ENCODE measurements at places on chromosomes 4 and X.

GRCh38 chr4:7967501-7968261 is 28.0 kb upstream of the AFAP1 start:
- no peak overlapping the region for H3K4me3 ChIP-seq
- no peaks in the 10 kb centered on the region for H3K27me3 ChIP-seq
- no peak for DNase-seq
- peaks cover 56% of the 10 kb centered on the region for H3K4me1 ChIP-seq
- no peak overlapping the region for H3K27ac ChIP-seq

- H3K4me1 ChIP-seq, result peaks cover 18% of the 10 kb centered on the region
- DNase-seq, result no peak
- H3K27ac ChIP-seq, result no peak overlapping the region
Observed at GRCh38 chrX:49257074-49257790, 7.3 kb downstream of the FOXP3 start.

DNA sequence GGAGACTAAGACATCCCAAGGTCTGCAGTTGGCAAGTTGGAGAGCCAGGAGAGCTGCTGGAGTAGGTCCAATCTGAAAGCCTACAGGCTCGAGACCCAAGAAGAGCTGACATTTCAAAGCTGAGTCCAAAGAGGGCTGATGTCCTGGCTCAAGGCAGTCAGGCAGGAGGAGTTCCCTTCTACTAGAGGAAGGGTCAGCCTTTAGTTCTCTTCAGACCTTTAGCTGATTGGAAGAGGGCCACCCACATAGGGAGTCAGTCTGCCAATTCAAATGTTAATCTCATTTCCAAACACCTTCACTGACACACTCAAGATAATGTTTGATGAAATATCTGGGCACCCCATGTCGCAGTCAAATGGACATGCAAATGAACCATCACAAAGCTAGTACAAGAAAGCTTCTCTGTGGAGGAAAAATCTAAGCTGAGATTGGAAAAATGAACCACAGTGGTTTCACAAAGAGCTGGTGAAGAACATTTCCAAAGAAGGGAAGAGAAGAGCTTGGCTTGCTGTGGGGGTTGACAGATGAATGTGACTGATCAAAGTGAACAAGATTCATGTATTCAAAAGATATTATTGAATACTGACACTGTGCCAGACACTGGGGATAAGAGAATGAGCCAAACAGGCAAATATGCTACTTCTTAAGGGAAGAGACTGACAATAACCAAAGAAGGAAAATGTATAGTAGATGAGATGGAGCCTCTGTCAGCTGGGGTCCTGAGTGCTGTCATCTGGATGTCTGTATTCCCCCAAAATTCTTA is 61.2 kb downstream of the STK32B start:
- H3K27me3 ChIP-seq, result no peaks in the 10 kb centered on the region
- H3K4me1 ChIP-seq, result no peaks in the 10 kb centered on the region
- H3K36me3 ChIP-seq, result no peaks in the 10 kb centered on the region
- no peak overlapping the region for H3K4me3 ChIP-seq
- DNase-seq, result no peak
- H3K27ac ChIP-seq, result no peak overlapping the region

DNA sequence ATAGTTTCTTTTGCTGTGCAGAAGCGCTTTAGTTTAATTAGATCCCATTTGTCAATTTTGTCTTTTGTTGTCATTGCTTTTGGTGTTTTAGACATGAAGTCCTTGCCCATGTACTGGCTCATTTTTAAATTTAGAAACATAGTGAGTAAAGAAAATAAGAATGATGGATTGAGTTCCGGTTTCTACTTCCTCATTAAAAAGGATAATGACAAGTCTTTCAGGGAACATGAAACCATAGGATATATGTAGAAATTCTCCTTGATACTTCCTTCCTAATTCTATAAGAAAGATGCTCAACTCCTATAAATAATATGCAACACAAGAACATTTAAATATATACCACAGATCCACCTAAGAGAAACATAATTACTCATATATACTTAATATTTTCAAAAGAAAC is 240.9 kb downstream of the BANK1 start:
- no peak for DNase-seq
- no peaks in the 10 kb centered on the region for H3K4me1 ChIP-seq
- H3K4me3 ChIP-seq, result no peak overlapping the region
- no peaks in the 10 kb centered on the region for H3K27me3 ChIP-seq
- H3K36me3 ChIP-seq, result no peaks in the 10 kb centered on the region

DNA sequence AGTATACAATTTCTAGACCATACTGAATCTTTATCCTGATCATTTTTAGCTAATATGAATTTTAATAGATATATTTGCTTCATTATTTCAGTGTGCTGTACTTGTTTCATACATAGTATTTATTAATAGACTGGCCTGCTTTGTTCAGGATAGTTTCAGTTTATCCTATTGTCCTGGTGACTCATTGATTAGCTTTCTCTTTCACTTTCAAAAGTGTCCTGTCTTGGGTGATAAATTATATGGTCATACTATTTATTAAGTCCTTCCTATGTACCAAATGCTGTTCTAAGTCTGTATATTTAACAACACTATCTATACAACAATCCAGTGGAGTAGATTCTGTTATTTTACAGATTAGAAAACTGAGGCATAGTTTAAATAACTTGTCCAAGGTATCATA is 153.8 kb upstream of the RAPGEF2 start:
- peaks cover 11% of the 10 kb centered on the region for H3K27me3 ChIP-seq
- no peak overlapping the region for H3K4me3 ChIP-seq
- H3K27ac ChIP-seq, result no peak overlapping the region
- no peak for DNase-seq

DNA sequence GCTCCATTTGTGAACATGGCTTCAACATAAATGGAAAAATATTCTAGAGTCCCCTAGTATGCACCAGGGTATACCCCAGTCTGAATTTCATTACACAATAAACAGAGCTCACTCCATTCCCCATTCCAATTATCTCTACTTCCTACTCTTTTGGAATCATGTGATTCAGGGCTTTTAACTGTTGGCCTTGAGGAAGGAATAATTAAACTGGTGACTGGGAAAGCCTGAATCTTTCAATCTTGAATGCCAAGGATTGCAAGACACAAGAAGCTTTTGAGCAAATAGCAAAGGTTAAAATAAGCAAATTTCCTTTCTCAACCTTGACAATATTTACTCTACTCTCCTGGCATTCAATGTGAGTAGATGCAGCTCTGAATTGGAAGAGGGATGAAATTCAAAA is 77.5 kb upstream of the INPP4B start:
- no peak overlapping the region for H3K27ac ChIP-seq
- no peak overlapping the region for H3K4me3 ChIP-seq
- H3K27me3 ChIP-seq, result peaks cover 2% of the 10 kb centered on the region
- no peaks in the 10 kb centered on the region for H3K4me1 ChIP-seq
